ENCODE measurements at places on chromosomes 3 and 15.

DNA sequence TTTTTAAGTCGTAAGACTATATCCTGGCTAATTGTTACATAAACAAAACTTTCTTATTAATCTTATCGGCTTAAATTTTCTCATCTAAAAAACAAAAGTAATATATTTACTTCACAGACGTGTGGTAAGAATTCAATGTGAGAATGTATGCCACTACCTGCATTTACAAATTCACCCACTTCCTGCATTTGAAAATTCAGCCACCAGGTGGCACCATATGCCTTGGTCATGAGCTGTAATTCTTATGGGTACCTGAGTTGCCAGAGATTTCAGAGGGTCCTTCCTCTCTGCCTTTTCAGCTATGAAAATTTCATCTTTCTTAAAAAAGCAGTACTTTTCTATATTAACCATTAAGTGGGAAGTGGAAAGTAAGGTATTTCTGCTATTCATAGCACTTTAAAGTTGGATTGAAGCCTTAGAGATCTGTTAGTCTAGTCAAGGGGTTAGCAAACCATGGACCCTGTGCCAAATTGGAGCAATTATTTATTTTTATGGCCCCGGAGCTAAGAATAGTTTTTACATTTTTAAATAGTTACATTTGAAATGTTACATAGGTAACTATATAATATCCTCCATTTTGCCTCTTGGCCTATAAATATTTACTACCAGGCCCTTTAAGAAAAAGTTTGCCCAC is 127.8 kb downstream of the HCN4 start:
- peak; percentile 81 for DNase-seq

DNA sequence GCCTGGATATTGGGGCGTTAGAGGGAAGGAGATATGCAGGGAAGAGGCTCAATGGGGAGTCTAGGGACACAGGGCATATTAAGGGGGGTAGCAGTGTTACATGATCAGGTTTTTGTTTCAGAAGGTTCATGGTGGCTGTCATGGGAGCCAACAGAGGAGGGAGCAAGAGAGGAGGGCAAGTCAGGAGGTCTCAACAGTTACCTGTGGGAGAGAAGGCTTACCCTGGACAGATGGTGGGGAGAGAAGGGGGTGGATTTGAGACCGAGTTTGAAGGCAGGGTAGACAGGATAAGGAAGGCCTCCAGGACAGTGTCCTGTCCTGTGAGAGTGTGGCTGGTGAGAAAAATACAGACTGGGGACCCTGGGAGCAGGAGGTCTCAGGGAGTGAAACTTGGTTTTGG is 3.8 kb upstream of the WNT7A start:
- DNase-seq = no peak

DNA sequence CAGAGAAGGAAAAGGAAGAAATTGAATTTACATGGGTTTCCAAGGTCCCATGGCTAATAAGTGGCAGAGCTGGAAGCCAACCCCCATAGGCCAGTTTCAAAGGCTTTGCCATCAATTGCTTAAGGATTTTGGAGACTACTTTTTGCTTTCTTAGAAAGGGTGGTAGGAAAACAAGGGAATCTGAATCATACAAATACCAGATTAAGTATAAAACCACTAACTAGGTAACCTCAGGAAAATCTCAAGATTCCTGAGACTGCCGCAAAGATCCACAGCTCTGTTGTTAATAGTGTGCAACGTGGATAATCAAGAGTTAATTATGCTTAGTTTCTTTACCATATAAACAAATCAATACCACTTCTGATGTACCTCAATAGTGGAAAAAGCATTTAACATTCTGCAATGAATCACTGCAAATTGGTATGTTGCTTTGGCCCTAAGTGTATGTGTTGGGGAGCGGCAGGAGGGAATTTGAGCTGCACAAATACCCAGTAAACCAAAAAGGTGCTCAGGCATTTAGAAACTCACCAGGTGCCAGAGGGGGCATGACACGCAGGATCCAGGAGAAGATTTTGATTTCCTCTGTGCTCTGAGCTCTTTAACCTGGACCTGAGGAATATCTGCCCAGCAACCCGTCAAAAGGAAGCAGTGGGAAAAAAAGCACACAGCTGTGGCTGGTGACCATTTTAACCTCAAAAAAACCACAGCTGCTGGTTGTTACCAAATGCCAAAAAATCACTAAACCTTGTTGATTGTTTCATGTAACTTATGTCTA is 22.0 kb downstream of the AADAC start:
- DNase-seq = no peak

- DNase-seq = no peak
Observed at GRCh38 chr15:45205192-45205591, 17.4 kb upstream of the SHF start.

DNA sequence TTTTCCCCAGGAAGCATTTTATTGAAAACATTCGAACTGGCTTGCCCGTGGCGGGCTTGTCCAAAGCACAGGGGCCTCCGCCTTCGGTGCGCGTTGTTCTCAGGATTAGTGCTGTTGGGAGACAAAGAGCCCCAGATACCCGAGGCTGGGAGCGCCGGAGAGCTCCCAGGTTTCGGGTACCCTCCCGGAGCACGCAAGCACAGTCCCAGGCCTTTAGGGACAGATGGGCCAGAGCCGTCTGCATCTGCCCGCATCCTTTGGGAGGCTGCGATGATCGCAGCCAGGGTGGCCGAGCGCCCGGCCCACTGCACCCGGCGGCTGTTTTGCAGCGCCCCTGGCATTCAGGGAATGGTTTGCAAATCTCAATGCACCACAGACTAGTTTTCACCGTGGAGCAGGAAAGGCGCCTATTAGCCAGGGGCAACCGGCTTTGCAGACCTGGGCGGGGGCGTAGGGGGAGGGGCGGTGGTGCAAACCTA is 5.0 kb upstream of the FEZF2 start:
- no peak for DNase-seq

- DNase-seq = peak; percentile 58
Observed at GRCh38 chr3:129619726-129620162, 13.3 kb upstream of the PLXND1 start.

DNA sequence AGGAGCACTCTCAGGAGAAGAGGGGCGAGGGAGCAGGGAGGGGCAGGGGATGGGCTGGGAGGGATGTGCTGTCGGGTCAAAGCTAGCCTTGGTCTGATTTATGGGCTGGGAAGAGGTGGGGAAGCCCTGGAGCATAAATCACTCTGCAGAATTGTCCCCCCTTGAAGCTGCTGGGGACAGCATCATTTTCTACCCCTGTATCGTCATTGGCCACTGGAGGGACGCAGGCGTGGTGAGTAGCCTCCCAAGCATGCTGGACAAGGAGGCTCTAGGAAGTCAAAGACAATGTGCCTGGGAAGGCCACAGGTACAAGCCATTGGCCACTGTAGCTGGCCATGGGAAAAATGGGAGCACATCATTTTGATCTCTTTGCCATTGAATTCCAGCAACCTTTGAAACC is 175.5 kb upstream of the CTDSPL start:
- no peak for DNase-seq

- no peak for DNase-seq
Observed at GRCh38 chr3:39413691-39414420, 7.3 kb downstream of the RPSA start.

DNA sequence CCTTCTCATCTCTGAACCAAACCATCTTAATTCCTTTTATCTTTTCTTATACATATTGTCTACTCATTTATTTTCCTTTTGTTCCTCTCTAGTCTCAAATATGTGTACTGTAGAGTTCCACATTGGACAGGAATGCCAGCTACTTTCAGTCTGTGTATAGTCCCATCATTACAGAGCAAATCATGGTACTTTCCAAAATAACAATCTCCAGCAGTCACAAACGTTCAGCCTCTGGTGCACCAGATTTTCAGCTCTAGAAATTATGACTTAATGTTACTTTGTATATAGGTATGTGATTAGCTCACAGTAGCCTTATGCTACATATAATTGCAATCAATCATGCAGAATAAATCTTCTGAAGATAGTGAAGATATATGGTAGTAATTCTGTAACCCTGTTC is 32.5 kb upstream of the TM4SF4 start:
- DNase-seq = no peak

DNA sequence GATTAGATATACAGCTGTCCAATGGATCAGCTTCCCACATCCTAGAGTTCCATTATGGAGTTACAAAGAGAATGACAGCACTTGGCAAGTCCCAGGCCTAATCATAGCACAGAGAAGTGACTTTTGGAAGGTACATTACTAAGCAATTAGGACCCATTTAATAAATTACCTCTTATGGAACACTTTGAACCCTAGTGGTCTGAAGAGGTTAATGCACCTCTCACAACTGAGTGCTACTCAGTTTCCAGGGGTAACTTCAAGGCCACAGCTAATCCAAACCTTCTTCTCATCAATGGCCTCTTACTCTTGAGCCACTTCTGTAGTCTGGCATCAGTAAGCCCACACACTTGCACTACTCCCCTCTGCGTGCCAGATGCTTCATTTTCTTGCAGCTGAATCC is 34.9 kb upstream of the MEIS2 start:
- DNase-seq = no peak

GRCh38 chr15:31171731-31172130 is 70.2 kb upstream of the TRPM1 start:
- no peak for DNase-seq

DNA sequence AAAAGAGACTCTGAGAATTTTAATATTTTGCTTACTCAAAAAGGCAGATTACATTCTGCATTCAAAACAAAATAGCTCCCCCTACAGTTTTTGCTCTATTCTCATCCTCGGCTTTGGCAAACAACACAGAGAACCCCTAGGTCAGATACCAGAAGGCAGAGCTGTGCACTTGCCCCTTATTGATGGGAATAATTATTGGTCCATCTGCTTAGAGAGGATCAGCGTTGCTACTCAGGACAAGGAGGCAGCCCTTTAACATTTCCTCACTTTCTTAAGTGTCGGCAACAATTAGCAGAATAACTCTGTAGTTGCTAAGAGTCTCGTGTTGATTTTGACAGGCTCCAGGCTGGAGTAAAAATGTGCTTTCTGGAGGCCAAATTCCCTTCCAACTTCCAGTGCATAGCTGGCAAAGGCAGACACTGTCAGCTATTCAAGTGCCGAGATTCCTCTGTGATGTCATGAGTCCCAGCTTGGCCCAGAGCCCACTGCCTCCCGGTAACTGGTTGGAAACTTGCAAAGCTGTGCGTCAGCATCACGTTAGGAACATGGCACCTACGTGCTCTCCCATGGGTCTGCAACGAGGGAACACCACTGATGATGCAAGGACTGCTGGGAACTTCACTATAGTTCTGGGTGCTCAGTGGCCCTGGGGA is 482.7 kb upstream of the ADAMTS9 start:
- DNase-seq = peak; percentile 92

- no peak for DNase-seq
Observed at GRCh38 chr15:95210436-95210981, 979.1 kb downstream of the MCTP2 start.

DNA sequence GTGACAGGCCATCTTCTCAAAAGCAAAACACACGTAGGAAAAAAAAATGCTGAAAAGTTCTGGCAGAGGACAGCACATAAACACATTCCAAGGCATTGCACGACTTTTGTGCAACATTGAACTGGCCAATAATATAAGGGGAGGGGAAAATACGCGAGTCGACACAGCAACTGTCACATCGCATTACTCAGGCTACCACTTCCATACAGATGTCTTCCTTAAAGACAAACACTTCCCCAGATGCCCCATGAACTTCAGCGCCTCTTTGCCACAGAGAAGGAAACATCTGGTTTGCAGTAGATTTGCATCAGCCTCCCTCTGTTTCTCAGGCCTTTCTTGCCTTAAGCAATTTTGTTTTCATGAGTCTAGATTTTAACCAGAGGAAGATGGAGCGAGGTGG is 144.4 kb upstream of the IGF1R start:
- DNase-seq = no peak

GRCh38 chr3:26655231-26655630 is 32.7 kb downstream of the LRRC3B start:
- no peak for DNase-seq

GRCh38 chr3:9690451-9691450 is 12.9 kb upstream of the CPNE9 start:
- DNase-seq = no peak

GRCh38 chr15:99058421-99058870 is 46.4 kb upstream of the SYNM start:
- no peak for DNase-seq

DNA sequence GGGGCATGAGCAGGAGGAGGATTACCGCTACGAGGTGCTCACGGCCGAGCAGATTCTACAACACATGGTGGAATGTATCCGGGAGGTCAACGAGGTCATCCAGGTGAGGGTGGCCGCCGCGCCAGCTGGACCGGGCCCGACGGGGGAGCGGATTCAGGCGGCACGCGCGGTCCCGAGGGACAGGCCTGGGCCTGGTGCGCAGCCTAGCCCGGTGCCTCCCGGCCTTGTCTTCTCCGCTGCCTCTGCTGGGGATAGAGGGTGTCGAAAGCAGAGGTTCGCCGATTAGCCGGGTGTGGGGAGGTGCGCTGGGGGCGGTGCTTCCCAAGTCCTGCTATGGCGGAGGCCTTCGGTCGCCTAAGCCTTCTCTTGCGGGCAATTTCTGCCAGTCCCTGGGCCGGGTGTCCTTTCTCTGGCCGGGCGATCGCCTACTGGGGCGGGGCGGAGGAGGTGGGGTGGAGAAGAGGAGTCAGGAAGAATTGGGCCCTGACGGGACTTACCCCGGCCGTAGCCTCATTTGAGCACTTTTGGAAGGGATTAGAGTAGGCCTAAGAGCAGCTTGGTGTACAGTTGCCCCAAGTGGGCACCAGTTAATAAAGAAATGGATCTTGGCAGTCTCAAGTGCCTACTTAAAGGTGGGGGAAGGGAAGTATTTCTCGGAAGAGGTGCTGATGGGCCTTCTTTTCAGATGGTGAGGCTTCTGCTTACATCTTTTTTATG is 940 bp downstream of the ARIH1 start:
- peak; percentile 85 for DNase-seq

- DNase-seq = no peak
Observed at GRCh38 chr15:90836296-90836871, 32.0 kb upstream of the FURIN start.

GRCh38 chr3:37301980-37302708 is 127.8 kb upstream of the LRRFIP2 start:
- no peak for DNase-seq

- DNase-seq = no peak
Observed at GRCh38 chr3:76436894-76437293, 603.0 kb upstream of the ROBO2 start.

GRCh38 chr3:189123595-189124387 is 48.0 kb upstream of the TPRG1 start:
- no peak for DNase-seq

GRCh38 chr15:88878720-88879184 is 16.6 kb downstream of the HAPLN3 start:
- no peak for DNase-seq

GRCh38 chr3:53890726-53891475 is 758 bp downstream of the SELENOK start:
- no peak for DNase-seq

GRCh38 chr3:72271216-72271615 is 486.3 kb upstream of the PROK2 start:
- DNase-seq = no peak

GRCh38 chr15:38041576-38041975 is 107.1 kb downstream of the TMCO5A start:
- DNase-seq = no peak

GRCh38 chr15:78232951-78233350 is 1.4 kb downstream of the ACSBG1 start:
- DNase-seq = peak; percentile 38
